ENCODE measurements at places on chromosomes 7 and 10.

- DNase-seq: no peak
Measured at GRCh38 chr7:135644154-135644553, 18.2 kb upstream of the STMP1 start.

DNA sequence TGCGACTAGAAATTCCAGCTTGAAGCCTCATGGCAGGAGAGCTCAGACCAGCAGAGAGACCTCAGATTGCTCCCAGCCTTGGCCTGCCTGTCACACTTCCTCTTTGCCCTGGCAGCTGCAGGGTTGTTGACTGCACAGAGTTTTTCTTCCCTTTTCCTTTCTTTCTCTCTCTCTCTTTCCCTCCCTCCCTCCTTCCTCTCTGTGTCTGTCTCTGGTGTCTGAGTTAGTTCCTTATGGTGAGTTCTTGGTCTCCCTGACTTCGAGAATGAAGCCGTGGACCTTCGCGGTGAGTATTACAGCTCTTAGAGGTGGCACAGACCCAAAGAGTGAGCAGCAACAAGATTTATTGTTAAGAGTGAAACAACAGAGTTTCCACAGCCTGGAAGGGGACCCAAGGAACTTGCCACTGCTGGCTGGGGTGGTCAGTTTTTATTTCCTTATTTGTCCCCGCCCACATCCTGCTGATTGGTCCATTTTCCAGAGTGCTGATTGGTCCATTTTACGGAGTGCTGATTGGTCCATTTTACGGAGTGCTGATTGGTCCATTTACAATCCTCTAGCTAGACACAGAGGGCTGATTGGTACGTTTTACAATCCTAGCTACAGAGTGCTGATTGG, 266.3 kb downstream of the RPS24 start:
- DNase-seq: peak; percentile 39

DNA sequence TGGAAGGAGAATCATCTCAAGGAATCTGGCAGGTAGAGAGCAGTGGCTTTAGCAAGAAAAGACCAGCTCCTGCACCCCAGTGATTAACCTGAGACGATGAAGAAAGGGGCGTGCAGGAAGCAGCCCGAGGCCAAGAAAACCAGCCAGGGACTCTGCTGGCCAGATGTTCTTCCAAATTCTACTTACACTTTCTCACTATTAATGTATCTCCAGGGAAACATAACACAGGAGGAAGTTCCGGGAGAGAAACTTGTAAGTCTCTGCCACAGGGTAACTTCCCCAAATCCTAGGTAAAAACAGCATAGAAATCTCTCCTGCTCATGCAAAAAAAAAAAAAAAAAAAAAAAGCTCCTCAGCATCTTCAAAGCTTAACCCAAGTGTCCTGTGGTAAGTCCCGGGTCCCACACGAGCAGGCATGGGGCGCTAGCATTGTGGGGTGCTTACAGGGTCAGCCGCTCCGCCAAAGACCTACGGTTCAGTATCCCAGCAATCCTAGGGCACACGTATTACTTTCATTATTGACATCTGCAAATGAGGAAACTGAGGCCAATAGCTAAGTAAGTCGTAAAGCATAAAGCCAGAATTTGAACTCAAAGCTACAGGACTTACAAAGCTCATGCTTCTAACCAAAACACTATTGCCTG, 97.2 kb upstream of the GNA12 start:
- DNase-seq: no peak

GRCh38 chr7:88191911-88192310, 27.9 kb downstream of the SRI start:
- no peak for DNase-seq

- DNase-seq: peak; percentile 33
Measured at GRCh38 chr10:106571192-106571946, 593.1 kb downstream of the SORCS1 start.

DNA sequence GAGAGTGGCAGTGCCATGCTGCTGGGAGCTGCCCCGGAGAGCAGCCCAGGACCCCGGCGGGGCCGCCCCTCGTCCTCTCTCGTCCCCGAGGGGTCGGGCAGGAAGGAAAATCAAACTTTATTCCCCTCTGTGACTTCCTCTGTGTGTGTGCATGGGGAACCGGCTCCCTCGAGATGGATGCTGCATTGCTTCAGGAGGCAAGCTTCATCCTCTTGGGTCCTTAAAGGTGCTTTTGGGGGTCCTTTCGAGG, 726 bp downstream of the MCU start:
- DNase-seq: no peak

GRCh38 chr10:43203448-43204041, 63.3 kb downstream of the RASGEF1A start:
- DNase-seq: no peak
